K562 (cell line): ENCODE measurements at places on chromosomes 4 and X. TPM values are rescaled to one million over a fixed set of nuclear protein-coding genes. Genes with fewer than 3 reads are reported as not detected.

- DNase-seq, result no peak
Measured at GRCh38 chr4:89716893-89717292, 120.1 kb downstream of the SNCA start.

- no peak for DNase-seq
Measured at GRCh38 chrX:1159548-1159947, 52.9 kb downstream of the CRLF2 start.

DNA sequence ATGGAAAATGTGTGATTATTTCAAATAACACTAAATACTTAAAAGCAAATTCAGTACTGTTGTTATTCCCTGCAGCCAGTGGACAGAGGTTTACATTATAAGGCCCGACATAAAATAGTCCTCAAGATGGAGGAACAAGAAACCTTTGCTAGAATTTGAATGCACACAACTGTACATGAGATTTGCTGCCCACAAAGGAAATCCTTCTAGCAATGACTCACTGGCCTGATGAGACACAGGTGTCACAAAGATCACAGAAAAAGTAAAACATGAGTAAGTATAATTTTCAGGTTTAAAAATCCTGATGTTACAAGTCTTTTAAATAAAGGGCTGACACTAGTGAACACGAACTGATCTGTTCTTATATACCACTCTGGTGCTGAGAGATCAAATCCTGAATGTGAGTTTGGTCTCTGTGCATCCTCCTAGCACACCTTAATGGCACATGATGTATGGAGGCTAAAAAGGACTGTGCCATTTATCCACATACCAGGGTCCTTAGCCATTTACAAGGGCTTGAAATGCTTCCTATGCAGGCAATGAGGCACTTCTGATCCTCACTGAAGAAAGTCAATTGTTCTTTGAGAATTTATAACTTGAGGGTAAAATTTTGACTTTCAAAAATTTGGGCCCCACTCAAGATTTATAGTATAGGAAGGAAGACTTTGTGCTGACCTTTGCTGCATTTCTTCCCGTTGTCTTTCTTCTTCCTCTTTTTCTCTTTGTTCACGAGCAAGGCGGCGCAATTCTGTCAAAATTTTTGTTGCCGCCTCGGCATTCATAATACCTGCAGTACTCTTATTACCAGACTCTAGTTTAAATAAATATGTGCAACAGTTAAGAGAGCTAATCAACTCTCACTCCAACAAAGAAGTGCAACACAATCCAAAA is 23.0 kb downstream of the MAP7D3 start:
- DNase-seq, result no peak

DDIT4L gene
- not detected in 2 replicates for total RNA-seq

WDFY3 gene
- 12.2 and 13.5 TPM in 2 replicates for total RNA-seq
